IPS-NIHi11 (cell line): ENCODE measurements at places on chromosomes 7 and 10.

DNA sequence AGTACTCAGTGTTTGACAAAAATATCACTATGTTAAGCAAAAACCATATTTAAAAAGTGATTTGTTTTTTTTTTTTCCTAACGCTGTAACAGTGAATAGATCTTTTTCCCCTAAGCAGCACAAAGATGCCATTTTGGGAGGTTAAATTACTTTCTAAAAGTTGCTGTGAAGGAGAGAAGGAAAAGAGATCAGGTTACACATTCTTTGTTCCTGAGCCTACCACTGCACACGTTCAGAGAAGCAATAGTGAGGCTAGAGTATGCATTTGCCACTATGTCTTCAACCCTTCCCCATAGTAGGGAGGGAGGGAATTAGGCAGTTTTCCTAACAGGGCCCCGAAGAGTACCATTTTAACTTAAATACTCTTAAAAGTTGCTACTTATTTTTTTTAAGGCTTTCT is 38.9 kb downstream of the BMPR1A start:
- DNase-seq: peak; percentile 75

GRCh38 chr7:2941216-2941859 is 97.2 kb upstream of the GNA12 start:
- DNase-seq: no peak

GRCh38 chr10:3137958-3138726 is 34.4 kb downstream of the PITRM1 start:
- DNase-seq: no peak

GRCh38 chr10:110744782-110745181 is 100.6 kb downstream of the RBM20 start:
- DNase-seq: no peak

- no peak for DNase-seq
Observed at GRCh38 chr7:24972166-24972477, 7.9 kb downstream of the OSBPL3 start.

- no peak for DNase-seq
Observed at GRCh38 chr10:128072941-128073645, 53.1 kb downstream of the MKI67 start.

- no peak for DNase-seq
Observed at GRCh38 chr10:75553550-75553949, 122.1 kb downstream of the LRMDA start.
